8988T (cell line): ENCODE measurements at places on chromosomes 3 and 15.

GRCh38 chr3:111827871-111828270 lies 31.2 kb upstream of the PHLDB2 start:
- DNase-seq: no peak

- DNase-seq: no peak
Measured at GRCh38 chr3:160941885-160942494, 163.2 kb downstream of the B3GALNT1 start.

GRCh38 chr15:59812250-59812870 lies 123.2 kb upstream of the BNIP2 start:
- DNase-seq: no peak

DNA sequence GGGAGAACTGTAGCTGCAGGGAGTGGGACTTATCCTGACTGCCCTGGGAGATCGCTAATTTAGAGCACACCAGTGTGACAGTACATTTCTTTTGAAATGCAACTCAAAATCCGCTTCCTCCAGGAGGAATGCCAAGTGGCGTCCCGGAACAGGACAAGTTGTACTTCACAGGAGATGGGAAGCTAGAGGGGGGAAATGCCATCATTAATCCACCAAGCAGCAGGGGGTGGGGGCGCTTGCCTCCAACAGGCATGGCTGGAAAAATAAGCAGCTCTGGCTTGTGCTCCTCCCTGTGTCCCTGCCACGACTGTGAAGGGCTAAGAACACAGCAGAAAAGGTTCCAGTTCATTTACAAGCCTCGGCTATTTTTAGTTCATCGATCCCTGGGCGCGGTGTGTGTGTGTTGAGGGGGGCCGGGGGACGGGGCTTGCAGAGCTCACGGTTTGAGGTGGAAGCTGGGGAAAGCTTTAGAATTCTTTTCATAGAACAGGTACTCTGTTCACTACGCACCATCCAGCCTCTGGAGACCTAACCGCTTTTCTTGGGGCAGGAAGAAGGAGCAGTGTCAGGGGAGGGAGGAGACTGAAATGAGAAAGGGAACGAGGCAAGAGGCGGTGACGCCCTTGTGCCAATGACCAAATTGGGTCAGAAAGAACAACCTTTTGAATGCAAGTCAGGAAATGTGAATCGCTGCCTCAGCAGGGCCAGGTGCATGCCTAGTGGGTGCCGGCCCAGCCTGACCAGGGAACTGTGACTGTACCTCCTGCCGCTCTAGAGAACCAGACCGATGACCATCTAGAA lies 51.8 kb upstream of the DGKG start:
- DNase-seq: no peak

GRCh38 chr3:159850481-159850880 lies 138.2 kb upstream of the IL12A start:
- no peak for DNase-seq

- DNase-seq: peak; percentile 18
Measured at GRCh38 chr15:48963524-48964113, at the start of gene SHC4. TSS of gene SHC4 (minus strand) at chr15:48963919. CDS start at chr15:48963015, 904 bp downstream.

DNA sequence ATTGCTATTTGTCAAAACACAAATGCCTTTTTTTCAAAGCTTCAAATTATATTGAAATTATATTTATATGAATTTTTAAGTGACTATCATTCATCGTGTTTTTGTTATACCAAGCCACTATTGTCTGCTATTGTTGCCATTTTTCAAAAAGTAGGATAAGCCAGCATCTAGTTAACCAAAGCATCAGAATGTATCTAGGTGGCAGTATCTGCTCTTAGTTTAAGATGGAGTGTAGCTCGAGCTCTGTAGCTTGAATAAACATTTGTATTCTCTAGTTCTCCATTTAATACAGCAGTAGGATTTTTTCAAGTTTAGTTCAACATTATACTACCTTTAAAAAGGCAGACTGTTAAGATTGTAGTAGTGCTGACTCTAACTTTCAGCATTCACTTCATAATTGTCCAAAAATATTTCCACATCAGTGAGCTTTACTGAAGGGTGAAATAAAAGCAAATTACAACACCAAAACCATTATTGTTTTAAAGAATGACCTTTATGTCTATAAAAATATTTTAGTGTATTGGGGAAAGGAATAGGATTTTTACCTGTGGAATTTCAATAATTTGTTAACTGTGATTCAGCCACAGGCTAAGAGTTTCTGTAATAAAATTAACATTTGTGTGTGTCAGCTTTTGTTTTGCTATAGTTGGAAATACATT lies 19.6 kb upstream of the C15orf61 start:
- DNase-seq: no peak

GRCh38 chr3:114675104-114675503 lies 381.3 kb downstream of the TIGIT start:
- DNase-seq: no peak

- DNase-seq: no peak
Measured at GRCh38 chr15:62709261-62709660, 333.3 kb upstream of the TPM1 start.

DNA sequence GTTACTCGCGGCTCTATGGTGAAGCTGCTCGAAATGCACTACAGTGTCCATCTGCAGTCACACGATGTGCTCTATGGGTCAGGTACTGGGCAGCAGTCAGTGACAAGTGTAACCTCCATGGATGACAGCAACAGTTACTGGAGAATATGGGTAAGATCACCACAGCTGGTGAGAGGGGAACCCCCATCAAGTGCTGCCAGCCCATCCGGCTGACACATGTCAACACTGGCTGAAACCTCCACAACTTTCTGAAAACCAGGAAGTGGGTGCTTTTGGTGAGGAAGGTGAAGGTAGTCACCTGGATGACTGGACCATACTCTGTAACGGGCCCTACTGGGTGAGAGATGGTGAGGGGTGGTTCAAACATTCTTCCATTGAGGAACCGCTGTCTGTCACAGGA lies 87.4 kb upstream of the C15orf39 start:
- no peak for DNase-seq

DNA sequence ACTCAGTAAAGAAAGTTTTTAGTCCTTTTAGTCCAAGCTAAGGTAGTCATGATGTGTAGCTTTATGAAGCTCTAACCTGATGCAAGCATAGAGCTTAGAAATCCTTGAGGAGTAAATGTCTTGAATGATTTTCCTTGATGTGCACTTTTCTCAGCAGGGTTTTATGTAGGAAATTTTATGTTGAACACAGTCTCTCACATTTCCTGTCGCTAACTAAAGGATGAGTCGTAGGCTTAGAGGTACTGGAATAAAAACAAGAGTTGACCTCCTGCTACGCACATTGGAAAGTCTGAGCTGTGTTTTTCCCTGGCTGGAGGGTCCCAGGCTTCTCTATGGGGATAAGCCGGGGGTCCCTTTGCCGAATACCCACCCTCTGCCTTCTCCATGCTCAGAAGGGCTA lies 34.7 kb upstream of the ZPLD1 start:
- DNase-seq: no peak

- no peak for DNase-seq
Measured at GRCh38 chr3:144129536-144130214, 158.1 kb downstream of the DIPK2A start.

- DNase-seq: no peak
Measured at GRCh38 chr15:92608866-92609700, 46.5 kb downstream of the FAM174B start.

DNA sequence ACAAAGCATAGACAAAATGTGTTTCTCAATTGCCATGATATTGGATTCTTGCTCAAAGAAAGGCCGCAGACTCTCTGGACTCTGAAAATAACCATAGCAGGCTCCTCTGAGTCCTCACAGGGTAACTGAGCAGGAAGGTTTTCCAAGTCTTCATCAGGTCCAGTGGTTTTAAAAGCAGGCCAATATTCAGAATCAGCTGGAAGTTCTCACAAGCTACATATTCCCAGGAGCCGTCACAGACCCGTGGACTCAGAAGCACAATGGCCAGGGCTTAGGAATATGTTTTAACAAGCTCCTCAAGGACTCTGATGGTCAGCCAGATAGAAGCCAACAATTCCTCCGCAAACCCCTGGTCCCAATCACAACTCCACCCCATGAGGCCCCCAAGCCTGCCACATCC lies 256.1 kb upstream of the ADAMTS9 start:
- no peak for DNase-seq

DNA sequence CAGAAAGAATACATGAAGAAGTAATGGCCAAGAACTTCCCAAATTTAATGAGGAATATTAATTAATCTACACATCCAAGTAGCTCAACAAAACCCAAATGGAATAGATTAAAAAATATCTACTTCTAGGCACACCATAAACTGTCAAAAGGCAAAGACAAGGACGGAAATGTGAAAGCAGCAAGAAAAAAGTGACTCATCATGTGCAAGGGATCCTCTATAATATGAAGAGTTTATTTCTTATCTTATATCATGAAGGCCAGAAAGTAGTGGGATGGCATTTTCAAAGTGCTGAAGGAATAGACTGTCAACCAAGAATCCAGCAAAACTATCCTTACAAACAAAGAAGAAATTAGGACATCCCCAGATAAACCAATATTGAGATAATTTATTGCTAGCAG lies 73.9 kb upstream of the PRICKLE2 start:
- no peak for DNase-seq

GRCh38 chr3:14988988-14989394 lies 41.6 kb downstream of the NR2C2 start:
- DNase-seq: peak; percentile 20

- peak; percentile 35 for DNase-seq
Measured at GRCh38 chr3:132135628-132136333, 101.0 kb upstream of the CPNE4 start.

GRCh38 chr3:38165722-38166387 lies 518 bp downstream of the OXSR1 start:
- DNase-seq: peak; percentile 55

- DNase-seq: no peak
Measured at GRCh38 chr3:5499404-5499803, 311.9 kb downstream of the EDEM1 start.

DNA sequence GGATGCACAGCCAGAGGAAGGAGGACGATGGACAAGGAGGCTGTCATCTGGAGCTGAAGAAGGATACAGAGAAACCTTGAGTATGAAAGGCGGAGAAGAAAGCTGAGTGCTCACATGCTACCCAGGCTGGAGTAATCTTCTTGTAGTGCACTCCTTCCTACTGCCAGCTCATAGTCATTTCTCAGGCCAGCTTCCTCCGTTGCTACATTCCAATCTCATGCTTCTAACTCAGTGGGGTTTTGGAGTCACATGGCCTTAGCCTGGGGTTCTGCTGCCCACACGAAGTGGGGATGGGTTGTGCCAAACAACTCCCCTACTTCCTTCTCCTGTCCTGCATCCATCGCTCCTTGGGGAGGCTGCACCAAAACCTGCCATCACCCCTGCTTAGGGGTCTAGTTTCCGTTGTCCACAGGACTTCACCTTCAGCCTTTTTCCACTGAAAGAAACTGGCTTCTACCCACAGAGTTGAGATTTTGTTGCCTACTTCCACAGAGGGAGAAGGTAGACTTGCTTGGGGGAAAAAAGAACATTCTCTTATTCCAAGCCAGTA lies 239.9 kb downstream of the EPHB1 start:
- no peak for DNase-seq

DNA sequence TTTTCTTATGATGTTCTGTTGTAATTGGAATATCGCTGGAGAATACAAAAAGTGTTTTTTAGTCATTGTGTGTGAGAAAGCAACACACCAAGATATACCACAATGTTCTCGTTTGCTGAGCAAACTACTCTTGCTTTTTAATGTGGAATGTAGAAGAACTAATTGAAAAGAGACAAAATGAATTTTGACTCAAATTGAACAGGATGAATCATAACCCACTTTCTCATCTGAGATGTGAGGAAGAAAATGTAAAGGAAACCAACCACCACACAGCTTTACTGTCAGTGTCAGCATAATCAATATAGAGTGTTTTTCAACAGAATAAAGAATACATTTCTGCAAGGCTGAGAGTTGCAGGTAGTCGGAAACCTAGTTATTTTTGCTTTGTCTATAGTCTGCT lies 448.8 kb upstream of the TPRG1 start:
- no peak for DNase-seq
